ENCODE measurements at places on chromosomes 1 and 21.
A peak's percentile ranks its signal among the peaks of the same experiment; 100 is the strongest.

GRCh38 chr1:70948396-70949017, 99.1 kb downstream of the PTGER3 start:
- no peak for DNase-seq

GRCh38 chr1:11653101-11653860, 948 bp downstream of the FBXO2 start:
- DNase-seq = no peak

- DNase-seq = peak; percentile 3
These were observed 213.0 kb downstream of the CRB1 start for GRCh38 chr1:197481101-197481500.

DNA sequence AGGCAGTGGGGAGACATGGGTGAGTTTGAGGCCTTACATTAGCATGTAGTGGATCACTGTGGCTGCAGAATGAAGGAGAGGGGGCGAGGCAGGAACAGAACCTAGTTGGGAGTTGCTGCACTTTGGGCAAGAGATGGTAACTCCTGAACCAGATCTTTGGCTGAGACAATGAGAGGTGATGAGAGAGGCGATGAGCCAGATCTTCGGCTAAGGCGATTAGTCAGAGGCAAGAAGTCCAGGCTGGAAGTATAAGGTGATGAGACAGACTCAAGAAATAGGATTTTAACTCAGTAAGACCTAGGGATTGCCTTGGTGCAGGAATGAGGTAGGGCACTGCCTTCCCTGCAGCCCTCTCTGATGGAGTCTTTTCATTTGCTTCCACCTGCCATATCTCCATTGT, 9.1 kb upstream of the ARTN start:
- no peak for DNase-seq

DNA sequence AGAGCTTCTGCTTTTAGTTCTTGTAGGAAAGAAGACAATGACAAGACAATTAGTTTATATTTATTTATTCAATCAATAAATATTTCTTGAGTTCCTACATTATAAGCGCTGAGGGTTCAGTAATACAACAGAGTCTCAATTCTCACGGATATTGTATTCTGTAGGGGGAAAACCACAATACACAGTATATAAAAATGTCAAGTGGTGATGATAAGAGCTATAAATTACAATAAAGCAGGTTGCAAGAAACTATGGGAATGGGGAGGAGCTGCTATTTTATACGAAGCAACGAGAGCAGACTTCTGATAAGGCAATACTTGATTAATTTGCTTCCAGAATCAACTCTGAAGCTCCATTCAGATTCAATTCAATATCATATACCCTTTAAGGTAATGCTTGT, 10.6 kb upstream of the XCL1 start:
- no peak for DNase-seq

- DNase-seq = no peak
These were observed 1670.9 kb downstream of the PLA2G4A start for GRCh38 chr1:188499690-188500089.

- no peak for DNase-seq
These were observed 83.5 kb upstream of the ZNF326 start for GRCh38 chr1:89911191-89911991.

DNA sequence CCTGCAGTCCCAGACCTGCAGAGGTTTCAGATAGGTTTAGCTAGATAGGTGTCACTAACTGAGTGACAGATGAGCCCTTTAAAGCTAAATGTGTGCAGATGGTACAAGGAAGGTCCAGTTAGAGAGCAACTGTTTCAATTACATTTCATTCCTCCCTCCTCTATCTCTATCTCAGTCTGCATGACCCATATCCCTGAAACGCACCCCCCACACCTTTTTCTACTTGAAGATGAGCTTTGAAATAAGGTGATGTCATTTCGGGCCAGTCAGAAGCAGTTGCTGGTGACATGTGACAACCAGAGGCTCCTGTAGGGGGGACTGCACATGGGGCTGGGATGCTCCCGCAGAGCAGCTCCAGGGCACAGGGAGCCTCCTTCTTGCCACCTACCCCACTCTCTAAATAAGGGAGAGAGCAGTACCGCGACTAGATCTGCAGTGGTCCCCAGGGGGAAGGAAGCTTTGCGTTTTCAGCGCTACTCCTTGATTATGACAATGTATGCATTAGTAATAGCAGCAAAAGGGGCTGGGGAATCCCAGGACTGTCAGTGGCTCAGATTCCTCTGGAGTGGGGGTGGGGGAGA, 4.3 kb downstream of the ATP8B2 start:
- no peak for DNase-seq

DNA sequence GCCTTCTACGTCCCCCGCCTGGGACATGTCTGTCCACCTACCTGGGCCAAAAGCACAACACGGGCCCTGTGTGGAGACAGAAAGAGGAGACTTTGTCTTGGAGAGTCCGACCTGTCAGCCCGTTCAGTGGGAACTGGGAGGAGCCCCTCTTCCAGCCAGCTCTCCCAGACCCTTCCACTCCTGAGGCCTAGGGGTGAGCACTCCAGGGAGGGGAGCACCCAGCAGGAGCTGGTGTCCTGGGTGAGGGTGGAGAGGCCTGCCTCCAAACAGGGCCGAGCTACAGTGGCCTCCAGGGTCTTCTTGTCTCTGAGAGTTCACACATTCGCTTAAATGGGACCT, 546 bp downstream of the SPOCD1 start:
- DNase-seq = no peak

Measured in stimulated activated CD8-positive, alpha-beta memory T cell treated with anti-CD3 and anti-CD28 coated beads, Interleukin-4, amount 100 ng/mL, for 1 hour (primary cell).